ENCODE measurements at places on chromosomes 4 and X.
A peak's percentile ranks its signal among the peaks of the same experiment; 100 is the strongest.

DNA sequence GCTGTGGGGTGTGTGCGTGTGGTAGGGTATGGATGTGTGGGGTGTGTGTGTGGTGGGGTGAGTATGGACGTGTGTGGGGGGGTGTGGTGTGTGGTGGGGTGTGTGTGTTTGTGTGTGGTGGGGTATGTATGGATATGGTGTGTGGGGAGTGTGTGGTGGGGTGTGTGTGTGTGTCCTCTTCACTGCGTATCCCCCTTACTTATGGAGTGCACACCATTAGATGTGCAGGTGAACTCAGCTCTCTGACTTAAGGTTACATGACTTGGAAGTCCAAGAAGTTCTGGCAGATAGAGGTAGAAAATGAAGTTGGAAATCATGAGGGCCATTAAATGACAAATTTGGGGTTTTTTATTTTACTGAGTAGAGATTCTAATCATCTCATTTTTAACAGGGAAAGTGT lies 182.5 kb downstream of the PALLD start:
- DNase-seq = no peak

DNA sequence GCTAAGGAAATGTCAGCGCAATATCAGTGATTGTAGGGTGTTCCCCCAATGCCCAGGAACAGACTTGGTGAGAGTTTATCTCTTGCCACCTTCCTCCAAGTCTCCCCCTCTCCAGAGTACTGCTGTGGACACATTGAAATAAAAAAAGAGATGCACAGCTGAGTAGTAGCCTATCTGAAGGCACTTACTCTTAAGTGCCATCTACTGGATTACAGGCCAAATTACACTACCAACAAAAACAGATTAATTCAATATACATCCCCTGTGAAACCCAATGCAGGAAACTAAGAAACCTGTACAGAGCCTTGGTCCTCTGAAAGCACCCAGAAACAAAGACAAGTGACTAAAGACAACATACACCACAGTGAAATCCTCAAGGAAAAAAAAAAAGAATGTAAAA lies 460.3 kb downstream of the ZIC3 start:
- DNase-seq = no peak

- peak; percentile 80 for DNase-seq
Observed at GRCh38 chr4:70901984-70902576, at the start of gene MOB1B. Gene MOB1B, plus strand, starts transcription at chr4:70902369. Its CDS starts 168 bp downstream, at chr4:70902537.

DNA sequence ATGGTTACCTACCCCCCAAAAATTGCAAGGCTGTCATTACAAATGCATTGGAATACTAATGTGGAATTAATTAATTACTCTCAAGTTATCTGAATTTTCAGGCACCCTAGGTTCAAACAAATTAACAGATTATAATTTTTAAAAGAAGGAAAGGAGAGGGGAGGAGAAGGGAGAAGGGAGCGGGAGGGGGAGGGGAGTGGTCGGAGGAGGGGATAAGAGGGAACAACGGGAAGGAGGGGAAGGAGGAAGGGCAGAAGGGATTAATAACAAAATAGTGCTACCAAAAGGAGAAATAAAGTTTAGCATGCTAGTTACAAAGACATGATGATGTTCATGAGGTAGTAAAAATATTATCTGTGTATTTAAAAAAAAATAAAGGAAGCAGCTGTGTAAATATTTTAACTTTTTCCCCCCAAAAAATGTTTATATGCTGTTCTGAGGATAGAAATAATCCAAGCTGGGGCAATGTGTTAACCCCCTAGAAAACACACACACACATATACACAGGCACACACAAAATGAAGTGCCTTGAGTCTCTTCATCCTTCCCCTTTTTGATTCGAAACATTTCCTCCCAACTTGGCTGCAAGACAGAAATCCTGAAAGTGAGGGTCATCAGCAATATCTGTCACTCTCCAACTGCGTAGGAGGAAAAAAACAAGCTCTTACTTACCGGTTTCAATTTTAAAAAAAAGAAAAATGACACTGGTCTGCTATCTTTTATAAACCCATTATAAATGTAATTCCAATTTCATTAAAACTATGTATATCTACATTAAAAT lies 58.8 kb downstream of the PPP3CA start:
- DNase-seq = no peak

- no peak for DNase-seq
Observed at GRCh38 chrX:11462648-11463047, 169.4 kb downstream of the AMELX start.

DNA sequence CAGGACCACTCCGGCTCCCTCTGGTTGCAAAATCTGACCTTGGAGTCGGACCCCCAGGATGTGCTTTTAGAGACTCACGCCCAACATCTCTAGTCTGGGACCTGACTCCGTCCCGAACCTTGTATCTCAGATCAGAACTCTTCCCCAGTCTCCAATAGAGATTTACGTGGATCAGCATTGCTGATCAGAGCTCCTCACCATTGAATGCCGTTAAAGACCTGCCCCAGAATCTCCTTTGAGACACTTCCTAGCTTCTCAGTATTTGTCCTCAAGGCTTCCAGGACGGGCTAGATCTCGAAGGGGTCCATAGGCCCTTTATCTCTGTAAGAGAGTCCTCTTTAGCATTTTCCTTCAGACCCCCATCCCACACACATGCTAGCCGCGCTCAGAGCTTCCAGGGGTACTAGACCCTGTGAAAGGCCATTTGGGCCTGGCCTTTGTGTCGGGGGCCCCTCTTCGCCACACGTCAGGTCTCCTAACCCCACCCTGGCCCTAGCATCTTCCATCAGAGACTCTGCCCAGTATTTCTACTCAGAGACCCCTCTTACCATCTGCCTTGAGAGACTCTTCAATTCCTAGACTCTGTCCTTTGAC lies 662 bp downstream of the UBA1 start:
- DNase-seq = no peak

- peak; percentile 1 for DNase-seq
Observed at GRCh38 chr4:71732706-71733105, 51.2 kb downstream of the GC start.

DNA sequence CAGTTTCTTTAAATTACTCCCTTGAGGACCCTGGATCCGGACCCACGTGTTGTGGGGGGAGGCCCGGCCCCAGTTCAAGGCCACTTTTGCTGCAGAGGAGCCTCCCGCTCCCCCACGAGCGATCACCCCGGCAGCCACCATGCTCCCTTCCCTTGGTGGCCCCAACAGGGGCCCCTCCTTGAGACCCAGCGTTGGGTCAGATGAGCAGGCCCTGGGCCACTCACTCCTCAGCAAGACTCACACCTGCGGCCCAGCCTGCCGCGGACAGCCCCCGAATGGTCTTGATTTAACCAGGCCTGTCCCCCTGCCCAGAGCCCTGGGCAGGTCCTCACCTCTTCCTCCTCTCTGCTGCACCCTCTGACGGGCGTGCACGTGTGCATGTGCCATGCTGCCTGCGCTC lies 4.3 kb downstream of the CPLX1 start:
- no peak for DNase-seq

- DNase-seq = no peak
Observed at GRCh38 chr4:61128682-61129081, 71.4 kb upstream of the ADGRL3 start.

DNA sequence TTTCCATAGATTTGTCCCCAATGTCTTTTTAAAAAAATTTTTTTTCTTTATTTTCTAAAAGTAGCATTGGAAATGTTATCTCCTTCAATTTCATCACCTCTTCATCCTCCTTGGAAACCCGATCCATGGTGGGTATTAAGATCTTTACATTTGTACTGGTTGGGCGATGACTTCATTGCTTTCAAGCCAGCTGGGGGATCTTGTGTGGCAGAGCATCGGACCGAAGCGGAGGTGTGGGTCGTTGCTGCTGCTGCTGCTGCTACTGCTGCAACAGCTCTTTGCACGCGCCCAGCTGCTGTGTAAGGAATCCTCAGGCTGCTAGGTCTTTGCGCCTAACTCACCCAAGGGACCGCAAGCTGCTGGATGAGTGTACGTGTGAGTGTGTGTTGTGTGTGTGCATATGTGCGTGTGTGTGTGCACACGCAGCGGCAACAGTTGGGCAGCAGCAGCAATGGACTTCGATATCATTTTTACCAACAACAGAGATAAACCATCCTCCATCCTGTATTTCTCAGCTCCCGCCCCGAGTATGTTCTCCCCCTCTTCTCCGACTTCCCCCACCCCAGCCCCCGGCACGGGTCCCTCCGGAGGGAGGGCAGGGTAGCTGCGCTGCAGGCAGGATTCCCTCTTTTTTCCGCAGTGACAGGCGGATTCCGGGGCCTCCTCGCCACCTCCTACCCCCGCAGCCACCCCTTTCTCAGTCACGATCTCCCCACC lies 768 bp upstream of the CDKL5 start:
- DNase-seq = no peak

DNA sequence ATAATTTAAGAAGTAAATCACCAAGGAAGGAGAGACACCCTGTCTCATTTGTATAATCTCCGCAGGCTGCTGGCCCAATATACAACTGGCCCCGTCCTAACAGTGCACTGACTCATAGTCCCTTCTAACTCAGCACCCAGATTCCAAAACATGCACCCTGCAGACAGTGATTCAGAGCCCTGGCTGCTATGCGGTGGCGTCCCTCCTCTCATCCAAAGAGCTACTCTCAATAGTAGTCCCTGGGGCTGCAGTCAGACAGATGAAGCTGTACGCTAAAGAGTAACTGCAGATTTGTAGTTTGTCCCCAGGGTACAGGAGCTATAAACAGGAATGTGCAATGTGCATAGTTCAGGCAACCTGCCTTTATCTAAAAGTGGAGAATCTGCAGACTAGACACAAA lies 23.0 kb downstream of the GABRA3 start:
- DNase-seq = no peak

GRCh38 chr4:102783006-102783405 lies 22.2 kb upstream of the MANBA start:
- DNase-seq = no peak
